GOT3 (cell line): ENCODE measurements at places on chromosomes 7 and 10.

GRCh38 chr10:5628451-5629302 lies 37.7 kb downstream of the ASB13 start:
- DNase-seq, result no peak

- DNase-seq, result no peak
Observed at GRCh38 chr7:22278660-22279059, 78.3 kb downstream of the RAPGEF5 start.

DNA sequence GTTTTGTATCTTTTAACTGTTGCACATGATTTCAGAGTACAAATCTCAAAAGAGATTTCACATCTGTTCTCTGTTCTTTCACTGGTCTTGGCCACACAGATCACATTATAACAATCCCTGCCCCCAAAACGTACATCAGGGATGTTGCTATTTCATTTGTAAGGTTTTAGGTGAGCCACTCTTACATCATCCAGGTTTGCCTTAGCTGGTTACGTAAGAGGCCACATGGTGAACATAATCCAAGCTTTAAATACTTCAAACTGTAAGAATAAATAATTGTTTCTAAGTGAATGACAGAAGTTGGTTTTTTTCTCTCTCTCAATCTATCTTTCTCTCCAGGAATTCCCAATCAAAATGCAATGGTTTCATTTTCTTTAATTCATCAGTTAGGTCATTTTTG lies 245.9 kb upstream of the HGF start:
- DNase-seq, result no peak

DNA sequence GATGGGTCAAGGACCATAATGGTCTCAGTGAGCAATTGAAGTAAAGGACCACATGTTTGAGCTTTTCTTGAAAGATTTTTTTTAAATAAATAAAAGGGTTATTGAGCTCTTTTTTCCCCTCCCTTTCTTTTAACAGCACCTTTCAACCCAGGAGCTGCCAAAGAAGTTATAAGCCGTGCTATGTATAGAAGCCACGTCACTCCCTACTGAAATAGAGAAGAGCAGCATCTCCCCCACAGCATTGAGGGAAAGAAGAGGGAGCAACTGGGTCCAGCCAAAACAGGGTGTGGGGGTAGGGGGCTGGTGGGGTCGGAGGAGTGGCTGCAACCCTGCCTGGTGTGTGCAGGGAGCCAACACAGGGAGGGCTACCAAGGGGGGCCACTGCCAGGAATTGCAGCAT lies 227.2 kb downstream of the PLXNA4 start:
- DNase-seq, result no peak

GRCh38 chr10:36606234-36606839 lies 519.1 kb upstream of the ANKRD30A start:
- DNase-seq, result no peak
